ENCODE measurements at places on chromosomes 3 and 15.

- DNase-seq = no peak
Measured at GRCh38 chr3:89368846-89369245, 261.4 kb downstream of the EPHA3 start.

- no peak for DNase-seq
Measured at GRCh38 chr15:57504599-57504940, 87.1 kb upstream of the MYZAP start.

DNA sequence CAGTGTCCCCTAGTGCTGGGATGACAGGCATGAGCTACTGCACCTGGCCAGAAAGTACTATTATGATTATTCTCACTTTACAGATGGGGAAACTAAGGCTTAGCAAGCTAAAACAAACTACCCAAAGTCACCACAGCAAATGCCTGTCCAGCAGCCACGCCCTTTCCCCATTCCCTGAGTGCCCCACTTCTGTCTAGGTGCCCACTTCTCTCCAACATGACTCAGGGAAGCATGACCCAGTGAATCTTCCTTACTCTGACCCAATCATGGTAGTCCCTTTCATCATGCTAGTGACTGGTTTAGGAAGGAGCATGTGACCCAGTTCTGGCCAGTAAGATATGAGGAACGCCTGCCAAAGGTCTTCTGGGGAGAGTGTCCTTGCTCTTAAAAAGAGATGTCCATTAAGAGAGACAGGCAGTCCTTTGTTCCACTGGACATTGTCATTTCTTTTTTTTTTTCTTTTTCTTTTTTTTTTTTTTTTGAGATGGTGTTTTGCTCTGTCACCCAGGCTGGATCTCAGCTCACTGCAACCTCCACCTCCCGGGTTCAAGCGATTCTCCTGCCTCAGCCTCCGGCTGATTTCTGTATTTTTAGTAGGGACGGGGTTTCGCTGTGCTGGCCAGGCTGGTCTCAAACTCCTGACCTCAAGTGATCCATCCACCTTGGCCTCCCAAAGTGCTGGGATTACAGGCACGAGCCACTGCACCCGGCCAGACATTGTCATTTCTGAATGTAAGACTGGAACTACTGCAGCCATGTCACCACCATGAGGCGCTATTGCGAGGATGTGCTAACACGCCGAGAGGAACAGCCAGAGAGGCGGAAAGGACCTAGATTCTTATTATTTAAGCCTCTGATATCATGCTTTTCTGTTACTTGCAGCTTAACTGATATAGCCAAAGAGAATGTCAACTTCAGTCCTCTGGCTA is 19.8 kb downstream of the MEGF11 start:
- no peak for DNase-seq

DNA sequence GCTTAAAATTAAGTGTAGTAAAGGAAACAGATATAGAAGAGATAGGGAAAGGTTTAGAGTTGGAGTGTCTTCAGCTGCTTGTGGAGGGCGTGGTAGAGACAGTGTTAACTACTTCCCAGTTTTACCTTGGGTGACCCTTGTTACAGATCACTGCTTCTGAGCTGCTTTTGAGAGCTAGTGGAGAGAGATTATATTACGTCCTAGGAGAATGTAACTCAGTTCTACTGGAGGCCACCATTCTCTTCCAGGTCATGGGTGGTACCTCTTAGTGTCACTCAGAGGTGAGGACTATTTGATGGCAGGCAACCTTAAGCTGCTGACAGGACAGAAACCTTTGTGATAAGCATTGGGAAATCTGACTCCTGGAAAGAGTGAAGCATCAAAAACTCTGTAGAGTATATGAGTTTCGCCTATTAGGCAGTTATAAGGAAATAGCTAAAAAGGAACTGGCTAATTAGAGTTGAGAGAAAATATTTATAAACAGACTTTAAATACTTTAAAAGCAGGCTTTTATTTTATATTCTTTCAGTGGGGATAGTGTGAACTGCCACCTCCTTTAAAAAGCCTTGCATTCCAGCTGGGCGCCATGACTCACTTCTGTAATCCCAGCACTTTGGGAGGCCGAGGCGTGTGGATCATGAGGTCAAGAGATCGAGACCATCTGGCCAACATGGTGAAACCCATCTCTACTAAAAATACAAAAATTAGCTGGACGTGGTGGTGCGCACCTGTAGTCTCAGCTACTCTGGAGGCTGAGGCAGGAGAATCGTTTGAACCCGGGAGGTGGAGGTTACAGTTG is 106.5 kb downstream of the ZNF609 start:
- DNase-seq = no peak

DNA sequence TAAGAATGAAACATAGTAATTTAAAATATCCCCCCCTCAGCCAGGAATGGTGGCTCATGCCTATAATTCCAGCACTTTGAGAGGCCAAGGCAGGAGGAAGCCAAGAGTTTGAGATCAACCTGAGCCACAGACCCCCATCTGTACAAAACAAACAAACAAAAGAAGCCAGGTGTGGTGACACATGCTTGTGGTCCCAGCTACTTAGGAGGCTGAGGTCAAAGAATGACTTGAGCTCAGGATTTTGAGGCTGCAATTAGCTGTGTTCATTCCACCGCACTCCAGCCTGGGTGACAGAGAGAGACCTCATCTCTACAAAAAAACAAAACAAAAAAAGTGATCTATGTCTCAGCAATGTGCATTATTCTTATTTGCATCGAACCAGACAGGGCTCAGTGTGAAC is 800.8 kb downstream of the MCTP2 start:
- no peak for DNase-seq

DNA sequence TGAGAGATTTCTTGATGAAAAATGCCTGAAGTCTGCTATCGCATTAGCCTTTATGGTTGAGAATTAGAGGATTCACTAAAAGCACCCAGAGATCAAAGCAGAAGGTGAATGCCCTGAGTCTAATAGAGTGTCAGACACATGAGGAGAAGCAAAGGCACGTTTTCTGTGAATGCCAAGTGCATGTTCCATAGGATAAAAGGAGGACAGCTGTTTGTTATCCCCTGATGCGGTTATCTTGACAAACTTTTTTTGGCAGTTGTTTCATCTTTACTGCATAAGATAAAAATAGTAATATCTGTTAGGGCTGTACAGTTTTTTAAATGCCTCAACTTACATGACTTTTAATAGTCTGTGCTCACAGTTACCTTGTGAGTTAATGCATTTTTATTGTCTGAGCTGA is 65.3 kb upstream of the CD96 start:
- peak; percentile 1 for DNase-seq

- DNase-seq = peak; percentile 7
Measured at GRCh38 chr3:45460361-45460760, 72.0 kb downstream of the LARS2 start.

GRCh38 chr3:114417675-114418074 is 123.8 kb downstream of the TIGIT start:
- DNase-seq = no peak
